CD4-positive, alpha-beta T cell treated with Interleukin-12 subunit alpha and Interleukin-12 subunit beta, for 1 hour (primary cell): ENCODE measurements at places on chromosomes 1 and 21.

DNA sequence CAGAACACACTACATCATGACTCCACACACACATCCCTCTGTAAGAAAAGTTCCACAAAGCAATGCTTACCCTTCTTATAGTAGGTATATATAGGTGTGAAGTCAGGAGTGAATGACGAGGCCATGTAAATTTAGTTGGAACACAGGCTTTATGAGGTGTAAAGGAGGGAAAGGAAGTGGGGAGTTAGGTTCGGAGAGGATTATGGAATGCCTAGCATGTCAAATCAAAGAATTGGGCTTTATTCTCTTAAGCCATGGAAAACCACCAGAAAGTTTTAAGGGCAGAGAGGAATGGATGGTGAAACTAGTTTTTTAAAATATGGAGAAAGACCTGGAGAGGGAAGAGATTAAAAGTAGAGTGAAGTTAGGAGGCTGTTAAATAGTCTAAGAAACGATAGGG, 26.3 kb downstream of the TFAP2E start:
- DNase-seq = no peak

- no peak for DNase-seq
Measured at GRCh38 chr21:25872271-25872670, 137.5 kb downstream of the GABPA start.

GRCh38 chr1:205365945-205366463, 9.3 kb upstream of the KLHDC8A start:
- DNase-seq = no peak

GRCh38 chr1:167439301-167439988, 78.9 kb downstream of the CD247 start:
- no peak for DNase-seq

DNA sequence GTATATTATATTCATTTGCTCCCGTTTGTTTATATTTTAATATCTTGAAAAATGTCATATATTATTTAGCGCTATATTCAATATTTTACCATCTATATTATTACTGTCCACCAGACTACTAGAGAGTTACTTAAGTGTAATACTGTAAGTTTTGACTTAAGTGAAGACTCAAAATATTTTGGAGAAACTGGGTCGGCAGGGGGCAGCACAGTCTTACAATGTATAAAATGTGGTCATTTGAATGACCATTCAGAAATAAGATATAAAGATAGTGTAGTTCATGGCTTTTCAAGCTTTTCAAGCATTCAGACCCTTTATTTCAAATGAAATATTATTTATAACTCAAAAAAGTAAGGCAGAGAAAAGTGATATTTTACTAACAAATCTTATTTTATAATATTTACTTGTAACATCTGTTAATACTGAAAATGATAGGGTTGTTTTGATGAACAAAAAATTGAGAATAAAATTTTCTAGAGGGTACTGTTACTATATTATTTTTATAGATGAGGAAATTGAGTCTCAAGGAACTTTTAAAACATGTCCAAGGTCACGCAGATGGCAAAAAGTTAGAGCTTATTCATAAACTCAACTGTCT, 89.0 kb upstream of the SERTAD4 start:
- DNase-seq = peak; percentile 20

DNA sequence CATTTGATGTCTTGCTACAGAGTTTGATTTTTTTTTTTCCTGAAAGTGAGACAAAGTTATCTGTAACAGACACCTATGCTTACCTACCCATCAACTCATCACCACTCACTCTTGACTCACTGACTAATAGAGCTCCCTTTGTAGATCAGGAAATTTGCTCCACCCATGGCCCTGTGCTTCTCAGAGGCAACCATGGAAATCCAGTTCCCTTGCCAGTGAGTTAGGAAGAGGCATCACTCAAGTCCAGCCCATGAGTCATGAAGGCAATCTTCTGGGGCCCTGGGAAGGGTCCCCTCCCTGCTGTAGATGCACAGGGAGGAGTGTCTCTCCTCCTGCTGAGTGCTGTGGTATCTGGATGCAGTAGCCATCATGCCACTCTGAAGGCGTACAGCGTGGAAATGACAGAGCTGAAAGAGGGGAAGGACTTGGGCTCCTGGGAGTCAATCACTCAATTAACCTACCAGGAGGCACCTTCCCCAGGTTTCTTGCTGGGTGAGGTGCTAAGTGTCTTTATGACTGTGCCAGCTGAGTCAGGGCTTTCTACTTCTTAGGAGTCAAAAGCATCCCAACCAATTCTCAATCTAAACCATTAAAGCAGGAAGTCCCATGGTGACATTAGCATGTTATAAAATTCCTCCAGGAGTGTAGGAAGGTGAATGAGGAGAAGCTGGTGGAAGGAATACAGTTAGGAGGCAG, 56.1 kb downstream of the DNTTIP2 start:
- no peak for DNase-seq

DNA sequence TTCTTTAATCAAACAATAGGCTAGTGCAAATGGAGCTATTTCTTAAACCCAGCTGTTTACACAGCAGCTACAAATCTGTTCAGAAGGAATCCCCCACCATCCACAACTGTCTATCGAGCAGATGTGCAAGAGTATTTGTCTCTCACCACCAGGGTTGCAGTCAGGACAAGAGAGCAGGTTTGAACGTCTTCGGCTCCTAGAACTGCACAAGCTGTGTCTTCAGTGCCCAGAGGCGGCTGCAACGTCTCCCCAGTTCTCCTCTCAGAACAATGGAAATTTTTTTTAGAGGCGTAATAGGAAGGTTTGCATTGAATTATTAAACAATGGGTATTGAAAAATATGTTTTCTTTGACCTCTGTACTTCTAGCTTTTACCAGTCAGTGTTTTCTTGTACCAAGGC, 7.3 kb downstream of the OVAAL start:
- no peak for DNase-seq

GRCh38 chr1:28208818-28209441, 23.9 kb downstream of the DNAJC8 start:
- peak; percentile 76 for DNase-seq

- DNase-seq = no peak
Measured at GRCh38 chr1:43930168-43930948, 3.2 kb upstream of the ARTN start.

GRCh38 chr1:202806845-202807450, 1.3 kb downstream of the KDM5B start:
- DNase-seq = peak; percentile 4

GRCh38 chr21:26461500-26461899, 111.6 kb downstream of the CYYR1 start:
- DNase-seq = no peak

DNA sequence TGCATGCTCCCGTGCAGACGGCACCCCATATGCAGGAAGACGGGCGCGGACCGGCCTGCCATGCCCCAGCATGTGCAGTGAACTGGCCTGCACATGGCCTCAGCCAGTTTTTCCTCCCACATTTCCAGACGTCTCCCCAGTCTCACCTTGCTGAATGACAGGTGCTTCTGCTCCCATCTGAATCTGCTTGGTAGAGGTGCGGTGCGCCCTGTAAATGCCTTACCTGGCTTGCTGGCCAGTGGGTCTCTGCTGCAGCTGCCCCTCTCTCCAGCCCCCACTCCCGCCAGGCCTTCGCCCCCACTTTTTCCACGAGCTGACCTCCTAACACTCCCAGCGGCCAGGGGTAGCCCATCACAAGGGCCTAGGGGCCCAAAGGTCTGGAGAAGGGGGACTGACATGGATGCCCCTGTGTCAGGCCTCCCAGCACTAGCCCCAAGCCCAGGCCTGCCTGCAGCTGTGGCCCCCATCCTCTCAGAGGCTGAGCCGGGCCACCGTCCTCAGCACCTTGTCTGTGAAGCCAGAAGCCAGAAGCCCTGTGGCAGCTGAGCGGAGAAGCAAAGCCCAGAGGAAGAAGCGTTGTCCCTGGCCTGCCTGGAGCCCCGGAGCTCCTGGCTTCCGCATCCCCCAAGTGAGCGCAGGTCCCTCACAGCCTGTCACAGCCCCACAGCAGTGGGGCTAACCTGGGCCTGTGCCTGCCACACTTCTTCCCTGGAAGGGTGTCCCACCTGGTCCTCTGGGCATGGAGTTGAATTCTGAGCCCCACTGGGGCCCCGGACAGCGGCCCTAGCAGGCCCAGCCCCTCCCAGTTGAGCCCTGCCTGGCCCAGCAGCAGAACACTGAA, 3.7 kb upstream of the SLC19A1 start:
- no peak for DNase-seq

- peak; percentile 16 for DNase-seq
Measured at GRCh38 chr1:25100151-25100833, 132.0 kb downstream of the SYF2 start.

GRCh38 chr1:180854456-180854855, 58.2 kb upstream of the KIAA1614 start:
- no peak for DNase-seq

DNA sequence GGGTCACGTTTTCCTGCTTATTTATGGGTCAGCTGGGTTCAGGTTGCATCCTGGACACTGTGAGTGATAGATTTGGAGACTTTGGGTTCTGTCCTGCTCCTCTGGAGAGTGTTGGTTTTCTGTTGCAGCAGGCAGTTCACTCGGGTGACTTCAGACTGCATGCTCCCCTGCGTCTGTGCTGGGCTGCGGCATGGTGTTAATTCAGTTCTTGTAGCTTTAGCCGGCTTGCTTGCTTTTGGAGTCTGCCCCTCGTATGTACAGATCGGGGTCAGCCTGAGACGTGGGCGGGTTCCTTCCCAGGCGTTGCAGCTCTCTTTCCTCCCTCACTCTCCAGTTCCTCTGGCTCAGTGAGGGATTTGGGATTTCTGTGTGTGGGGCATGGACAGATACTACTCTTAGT, 38.0 kb downstream of the PCNT start:
- DNase-seq = no peak

DNA sequence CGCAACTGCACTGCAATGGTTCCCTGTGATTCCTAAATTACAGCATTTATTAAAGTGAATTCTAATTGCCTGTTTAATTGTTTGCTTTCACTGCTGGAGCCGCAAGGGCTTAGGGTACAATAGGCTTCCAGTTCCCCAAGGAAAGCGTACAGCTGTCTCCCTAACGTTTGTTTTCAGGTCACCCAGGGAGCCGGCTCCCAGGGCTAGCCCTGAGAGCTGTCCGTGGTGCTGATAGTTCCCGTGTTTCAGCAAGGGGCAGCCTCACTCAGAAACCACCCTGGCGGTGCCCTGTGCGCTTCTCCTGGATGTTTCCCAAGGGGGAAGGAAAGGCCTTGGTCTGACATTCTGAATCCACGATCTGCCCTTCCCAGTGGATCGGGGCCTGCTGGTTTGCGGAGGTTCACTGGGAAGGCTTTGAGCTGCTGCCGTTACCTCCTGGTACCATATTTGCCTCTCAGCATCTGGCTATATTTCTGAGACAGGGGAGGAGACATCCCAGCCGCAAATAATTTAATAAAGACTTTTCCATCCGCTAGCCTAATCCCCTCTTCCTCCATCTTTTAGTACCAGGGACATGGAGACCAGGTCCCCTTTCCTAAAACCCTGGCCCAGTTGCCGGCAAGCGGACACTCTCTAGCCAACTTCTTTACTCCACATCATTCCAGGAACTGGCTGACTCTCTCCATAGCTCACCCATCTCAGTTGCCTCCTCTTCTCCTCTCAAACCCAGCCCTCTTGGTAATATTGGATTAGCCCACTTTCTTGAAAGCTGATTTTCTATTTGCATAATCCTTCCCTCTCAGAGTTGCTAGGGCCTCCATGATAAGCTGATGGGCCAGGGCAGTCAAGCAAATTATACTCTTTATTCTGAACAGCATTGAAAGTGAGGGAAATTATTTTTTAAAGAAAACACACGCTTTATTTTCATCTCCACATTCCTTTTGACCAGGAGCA, 149.0 kb downstream of the IGSF21 start:
- DNase-seq = no peak

DNA sequence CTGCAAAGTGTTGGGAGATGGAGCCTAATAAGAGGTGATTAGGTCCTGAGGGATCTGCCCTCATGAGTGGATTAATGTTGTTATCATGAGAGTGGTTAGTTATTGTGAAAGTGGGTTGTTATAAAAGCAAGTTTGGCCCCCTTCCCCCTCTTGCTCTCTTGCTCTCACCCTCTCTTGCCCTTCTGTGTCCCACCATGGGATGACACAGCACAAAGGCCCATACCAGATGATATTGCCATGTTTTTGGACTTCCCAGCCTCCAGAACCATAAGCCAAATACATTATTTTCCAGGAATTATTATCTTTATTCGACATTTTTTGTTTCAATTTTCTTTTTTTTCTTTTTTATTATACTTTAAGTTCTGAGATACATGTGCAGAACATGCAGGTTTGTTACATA, 41.4 kb upstream of the IGSF5 start:
- no peak for DNase-seq

- no peak for DNase-seq
Measured at GRCh38 chr1:207750631-207751305, 1.1 kb upstream of the CD46 start.

- DNase-seq = peak; percentile 11
Measured at GRCh38 chr1:22710701-22711049, at the start of gene EPHB2. Gene EPHB2 (plus strand): TSS chr1:22710839. CDS start chr1:22710983, 144 bp downstream.

DNA sequence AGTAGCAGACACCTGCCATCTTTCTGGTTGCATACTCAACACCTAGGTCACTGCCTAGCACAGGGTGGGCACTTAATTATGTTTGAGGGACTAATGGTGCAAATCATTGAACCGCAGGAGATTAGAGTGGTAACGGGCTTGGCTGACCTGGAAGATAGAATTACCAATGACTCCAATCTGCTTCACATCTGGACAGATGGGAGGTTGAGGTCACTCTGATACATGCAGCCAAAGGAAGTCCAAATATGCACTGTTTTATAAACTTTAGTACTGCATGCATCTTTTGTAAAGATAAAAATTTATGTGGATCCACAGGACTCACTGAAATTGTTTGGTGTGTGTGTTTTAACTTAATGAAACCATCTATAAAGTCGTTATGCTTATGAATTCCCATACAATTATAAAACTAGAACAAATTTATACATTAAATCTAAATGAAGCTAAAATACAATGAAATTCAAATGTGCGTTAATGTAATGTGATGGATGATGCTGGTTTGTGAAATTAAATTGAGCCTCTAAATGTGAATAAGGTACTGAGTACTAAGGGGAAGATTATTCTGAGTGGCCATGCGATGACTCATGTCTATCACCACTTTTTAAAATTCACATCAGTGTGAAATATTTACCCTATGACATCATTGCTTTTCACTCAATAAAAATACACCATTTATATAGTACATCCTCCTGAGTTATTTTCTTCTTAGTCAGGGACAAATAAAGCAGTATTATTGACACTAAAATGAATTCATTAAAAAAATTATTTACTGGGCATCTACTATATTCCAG, 224.7 kb upstream of the FAM78B start:
- no peak for DNase-seq
